ENCODE measurements at places on chromosomes 1 and 21.

DNA sequence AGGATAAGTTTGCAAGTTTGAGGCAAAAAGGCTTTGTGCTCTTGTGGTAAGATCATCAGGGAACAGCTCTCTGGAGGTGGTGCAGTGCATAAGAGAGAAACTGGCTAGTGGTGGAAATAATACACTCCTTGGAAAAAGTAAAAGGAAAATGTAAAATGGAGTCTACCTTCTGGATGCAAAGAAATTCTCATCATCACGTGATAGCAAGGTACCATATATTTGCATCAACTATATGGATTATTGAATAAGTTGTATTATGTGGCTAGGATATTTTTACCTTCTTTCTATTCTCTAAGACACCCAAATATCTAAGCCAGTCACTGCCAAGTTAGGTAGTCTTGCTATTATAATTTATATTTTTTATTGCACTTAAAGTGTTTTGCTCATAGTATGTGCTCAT, 14.0 kb upstream of the LRRC7 start:
- no peak for DNase-seq

DNA sequence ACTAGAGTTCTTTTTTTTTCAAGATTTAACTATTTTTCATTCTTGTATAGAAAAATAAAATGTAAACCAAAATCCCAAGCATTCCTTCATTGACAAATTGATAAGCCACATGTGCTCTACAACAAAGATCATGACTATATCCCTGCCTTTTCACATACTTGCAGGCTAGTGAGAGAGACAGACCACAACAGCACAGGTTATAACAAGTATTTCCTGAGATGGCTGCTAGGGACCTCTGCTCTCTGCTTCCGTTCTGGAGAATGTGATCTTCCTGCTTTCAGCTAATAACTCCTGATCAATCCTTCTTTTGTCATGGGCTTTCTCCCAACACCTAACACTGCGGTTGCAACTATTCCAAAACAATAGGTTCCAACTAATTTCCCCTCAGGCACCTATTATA, 14.0 kb upstream of the SPRR2F start:
- DNase-seq = no peak

- DNase-seq = no peak
Measured at GRCh38 chr1:110033421-110033820, 1.0 kb upstream of the STRIP1 start.

DNA sequence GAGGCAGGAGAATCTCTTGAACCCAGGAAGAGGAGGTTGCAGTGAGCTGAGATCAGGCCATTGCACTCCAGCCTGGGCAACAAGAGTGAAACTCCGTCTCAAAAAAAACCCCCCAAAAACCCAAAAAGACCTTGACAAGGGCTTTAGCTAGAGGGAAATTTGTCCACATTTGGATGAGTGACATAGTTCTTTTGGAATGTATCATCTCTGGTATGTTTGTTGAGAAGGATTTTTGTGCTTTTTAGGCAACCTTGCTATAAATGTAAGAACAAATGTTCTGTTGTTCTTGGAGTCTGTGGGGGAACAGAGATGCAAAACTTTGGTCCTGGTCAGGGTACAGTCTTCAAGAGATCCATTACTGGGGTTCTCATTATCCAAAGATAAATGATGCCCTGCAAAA, 28.9 kb downstream of the INAVA start:
- no peak for DNase-seq

- DNase-seq = no peak
Measured at GRCh38 chr1:175963740-175964139, 220.3 kb upstream of the TNR start.

- DNase-seq = no peak
Measured at GRCh38 chr1:83822208-83822607, 176.7 kb downstream of the TTLL7 start.

GRCh38 chr1:170461291-170461747, 70.6 kb upstream of the GORAB start:
- DNase-seq = no peak

- DNase-seq = no peak
Measured at GRCh38 chr1:24058671-24059455, 53.1 kb downstream of the MYOM3 start.

DNA sequence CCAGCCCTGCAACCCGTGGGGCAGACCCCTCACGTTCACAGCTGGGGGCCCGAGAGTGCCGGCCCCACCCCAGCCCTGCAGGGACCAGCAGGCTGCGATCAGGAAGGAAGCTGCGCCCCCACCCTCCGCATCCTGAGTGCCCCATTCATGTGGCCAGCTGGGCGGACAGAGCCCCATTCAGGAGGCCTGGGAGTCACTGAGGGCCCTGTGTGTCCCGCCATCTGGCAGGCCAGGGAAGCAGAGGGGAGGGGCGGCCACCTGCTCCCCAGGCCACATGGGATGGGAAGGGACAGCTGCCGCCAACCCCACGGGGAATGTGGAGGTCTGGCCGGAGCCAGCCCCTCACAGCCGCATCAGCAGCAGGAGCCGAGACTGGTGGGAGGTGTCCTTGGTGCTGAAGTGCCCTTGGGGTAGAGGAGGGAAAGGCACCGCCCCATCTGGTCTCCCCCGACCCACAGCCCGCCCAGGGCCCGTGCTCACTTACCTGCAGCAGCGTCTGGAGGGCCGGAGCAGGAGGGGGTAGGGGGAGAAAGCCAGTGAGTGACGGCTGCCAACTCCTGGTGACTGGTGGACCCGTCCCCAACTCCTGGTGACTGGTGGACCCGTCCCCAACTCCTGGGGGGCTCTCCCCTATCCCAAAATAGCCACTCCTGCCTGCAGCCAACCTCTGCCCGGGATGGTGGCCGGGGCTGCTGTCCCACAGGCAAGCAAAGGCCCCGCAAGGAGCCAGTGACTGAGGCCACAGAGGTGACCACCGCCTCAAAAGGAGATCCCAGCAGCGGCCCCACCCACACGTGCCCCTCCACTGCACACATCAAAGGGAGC, 8.7 kb downstream of the ACAP3 start:
- no peak for DNase-seq

DNA sequence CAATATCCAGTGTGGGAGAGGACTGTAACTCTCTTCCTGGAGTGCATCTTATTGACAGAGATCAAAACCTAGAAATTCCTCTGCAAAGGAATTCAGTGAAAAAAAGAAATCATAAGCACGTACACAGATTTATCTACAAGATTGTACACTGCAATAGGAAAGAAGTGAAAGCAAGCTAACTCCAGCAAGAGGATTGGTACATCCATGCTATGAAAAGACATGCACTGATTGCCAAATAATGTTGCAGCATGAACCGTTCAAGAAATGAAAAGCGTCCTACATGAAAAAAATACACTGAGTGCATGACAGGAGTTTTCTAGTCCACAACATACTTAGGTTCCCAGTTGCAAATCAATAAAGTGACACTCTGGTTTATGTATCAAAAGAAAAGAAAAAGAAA, 1.9 kb upstream of the MGST3 start:
- no peak for DNase-seq

- DNase-seq = no peak
Measured at GRCh38 chr1:27161594-27161993, 6.7 kb upstream of the SLC9A1 start.

GRCh38 chr1:110060034-110060661, 10.3 kb downstream of the ALX3 start:
- peak; percentile 5 for DNase-seq

All from NCI-H510A treated with DMSO at 0.1 percent for 48 hours (cell line).